ENCODE measurements at places on chromosomes 7 and 10. TPM values are rescaled to one million over a fixed set of nuclear protein-coding genes. Genes with fewer than 3 reads are reported as not detected.

IL6 gene
- total RNA-seq = 3.8 TPM

NEUROD6 gene
- not detected for total RNA-seq

TMEM236 gene
- total RNA-seq = 0.09 TPM

DNA sequence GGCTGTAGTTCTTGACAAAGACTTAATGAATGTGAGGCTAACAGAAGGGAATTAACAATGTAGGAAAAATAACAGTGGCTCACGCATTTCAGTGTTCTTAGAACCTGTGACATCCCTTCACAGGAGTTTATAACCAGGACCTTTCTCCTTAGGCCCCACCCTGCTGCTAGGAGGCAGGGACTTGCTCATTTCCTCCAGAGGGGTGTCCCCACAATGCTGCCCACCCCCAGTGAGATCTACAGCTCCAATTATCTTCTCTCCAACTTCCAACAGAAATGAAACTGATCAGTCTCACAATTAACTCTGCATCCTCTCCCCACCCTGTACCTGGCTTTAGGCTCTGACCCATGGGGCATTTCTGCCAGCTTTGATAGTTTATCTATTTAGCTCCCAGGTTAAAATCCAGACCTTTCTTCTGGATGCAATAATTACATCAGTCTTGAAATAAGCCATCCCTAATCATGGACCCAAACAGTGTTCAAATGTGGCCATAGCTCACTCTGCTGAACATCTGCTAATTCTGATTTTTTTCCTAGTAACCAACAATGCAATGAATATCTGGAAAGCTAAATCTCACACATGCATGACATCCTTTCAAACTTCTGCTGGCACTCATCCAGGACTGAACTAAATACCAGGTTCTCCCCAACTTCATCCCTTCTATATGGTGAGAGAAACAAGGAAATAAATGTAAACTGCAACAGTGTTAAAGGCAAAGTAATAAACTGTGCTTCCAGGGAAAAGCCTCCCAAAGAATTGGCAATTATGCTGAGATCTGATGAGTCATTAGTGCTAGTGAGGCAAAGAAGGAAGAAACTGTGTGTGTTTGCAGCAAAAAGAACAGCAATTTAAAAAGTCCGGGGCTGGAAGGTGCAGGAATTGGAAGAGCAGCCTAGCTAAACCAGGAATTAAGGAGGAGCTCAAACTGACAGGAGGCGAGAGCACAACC lies 64.6 kb downstream of the HERPUD2 start:
- peak; percentile 64 for DNase-seq

DNA sequence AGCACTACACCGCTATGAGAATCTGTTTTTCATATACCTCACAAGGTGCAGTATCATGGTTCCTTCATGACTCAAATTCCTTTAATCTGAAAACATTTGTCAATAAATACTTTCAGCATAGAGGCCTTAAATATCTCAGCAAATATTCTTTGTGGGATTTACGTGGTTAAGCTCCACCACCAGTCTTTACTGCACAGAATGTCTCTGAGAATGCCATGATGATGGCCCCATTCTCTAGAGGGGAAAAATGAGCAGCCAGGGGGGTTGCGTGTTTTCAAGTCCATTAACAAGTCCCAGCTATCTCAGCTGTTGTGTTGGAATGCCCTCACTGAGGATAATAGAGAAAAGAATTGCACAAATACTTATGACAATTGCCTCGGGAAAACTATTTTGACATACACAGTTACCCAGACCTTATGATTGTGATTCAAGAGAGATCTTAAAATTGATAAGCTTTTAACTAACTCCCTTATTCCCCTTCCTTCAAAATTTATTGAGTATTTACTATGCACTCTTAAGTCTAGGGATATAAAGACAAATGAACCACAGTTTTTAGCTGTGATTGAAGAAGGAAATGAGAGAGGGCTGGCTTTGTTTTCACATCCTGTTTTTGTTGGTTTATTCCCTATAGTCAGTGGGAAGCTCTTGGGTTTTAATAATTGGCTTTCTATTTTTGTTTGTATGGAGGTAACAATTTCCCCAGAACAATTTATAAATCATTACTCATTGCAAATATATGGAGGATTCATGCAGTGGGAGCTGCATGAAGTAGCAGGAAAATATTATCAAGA lies 176.5 kb upstream of the VWC2 start:
- DNase-seq = no peak

- DNase-seq = peak; percentile 12
Observed at GRCh38 chr7:98617051-98617959, at the start of gene NPTX2. Gene NPTX2 (plus strand): TSS chr7:98617285. CDS start chr7:98617462, 177 bp downstream.

DNA sequence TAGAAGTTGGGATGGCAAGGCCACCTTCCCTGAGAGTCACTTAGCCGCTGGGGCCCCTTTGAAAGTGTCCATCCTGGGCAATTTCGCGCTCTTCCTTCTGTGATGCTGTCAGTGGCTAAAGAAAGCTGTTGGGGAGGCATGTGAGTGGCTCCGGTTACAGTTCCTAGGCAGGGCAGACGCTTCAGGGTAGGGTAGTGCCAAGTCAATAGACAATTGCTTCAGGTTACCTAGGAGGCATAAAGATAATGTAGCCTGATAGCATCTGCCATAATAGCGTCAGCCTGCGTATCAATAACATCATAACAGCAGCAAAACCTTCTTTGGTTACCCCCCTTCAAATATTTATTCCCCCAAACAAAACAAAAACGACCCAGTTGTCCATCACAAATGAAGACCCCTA lies at the start of gene FAM107B:
FAM107B (minus strand) TSS at position 101 of the 400 bp plus-strand sequence. CDS start 234 bp downstream, outside the sequence.
- no peak for DNase-seq

GRCh38 chr7:171912-172515 lies 20.4 kb upstream of the FAM20C start:
- DNase-seq = no peak

DNA sequence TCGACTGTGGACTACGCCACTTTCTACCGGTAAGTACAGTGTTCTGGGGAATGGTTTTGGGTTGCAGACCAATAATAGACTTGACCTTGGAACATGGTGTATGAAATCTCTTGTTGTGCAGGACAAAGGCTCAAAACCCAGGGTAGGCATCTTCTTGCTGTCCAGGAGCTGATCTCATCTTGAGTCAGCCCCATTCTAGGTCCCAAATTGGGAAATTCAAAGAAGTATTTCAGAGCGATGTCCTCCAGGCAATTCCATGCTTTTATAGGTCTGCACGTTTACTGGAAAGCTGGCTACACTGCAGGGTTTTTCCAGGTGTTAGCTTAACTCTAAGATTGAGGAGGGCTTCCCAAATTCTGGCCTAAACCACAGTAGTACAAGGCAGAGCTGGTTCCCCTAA lies 180.7 kb downstream of the BMPER start:
- DNase-seq = no peak

DNA sequence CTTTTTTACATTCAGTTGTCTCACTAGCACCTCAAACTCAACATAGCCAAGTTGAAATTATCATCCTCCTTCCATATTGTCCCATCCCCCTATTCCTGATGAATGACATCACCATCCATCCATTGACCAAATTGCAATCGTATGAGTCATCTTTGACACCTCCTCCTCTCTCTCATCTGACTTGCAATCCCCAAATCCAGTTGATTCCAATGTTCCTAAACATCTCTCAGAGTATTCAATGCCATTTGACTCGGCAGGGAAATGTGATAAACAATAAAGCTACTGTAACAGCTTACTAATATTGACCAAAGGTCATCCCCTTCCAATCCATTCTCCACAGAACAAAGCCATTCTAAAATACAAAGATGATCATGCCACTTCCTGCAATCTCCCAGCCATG lies 1047.8 kb downstream of the NRG3 start:
- DNase-seq = no peak

DNA sequence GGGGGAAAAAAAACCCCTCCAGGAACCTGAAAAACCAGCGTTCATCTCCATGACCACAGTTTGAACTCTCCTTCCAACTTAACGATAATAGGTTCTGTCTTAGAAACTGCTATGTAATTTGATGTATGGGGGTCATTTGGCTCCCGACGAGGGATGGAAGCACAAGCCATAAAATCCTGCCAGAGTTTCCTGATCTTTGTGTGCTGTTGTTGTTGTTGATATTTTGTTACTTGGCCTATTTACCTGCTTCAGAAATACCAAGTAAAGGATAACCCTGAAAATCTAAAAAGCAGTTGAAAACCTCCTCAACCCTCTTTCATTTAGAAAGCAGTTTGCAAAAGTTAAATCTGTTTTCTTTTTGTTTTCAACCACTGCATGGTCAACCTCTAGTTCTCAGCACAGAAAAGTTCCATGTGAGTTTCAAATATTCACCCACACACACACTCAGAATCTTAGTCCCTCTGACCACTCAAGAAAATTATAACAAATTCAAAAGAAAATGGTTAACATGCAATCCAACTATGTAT lies 9.3 kb upstream of the HOXA2 start:
- no peak for DNase-seq

- DNase-seq = peak; percentile 49
Observed at GRCh38 chr7:77933394-77933793, 134.8 kb downstream of the PHTF2 start.

DNA sequence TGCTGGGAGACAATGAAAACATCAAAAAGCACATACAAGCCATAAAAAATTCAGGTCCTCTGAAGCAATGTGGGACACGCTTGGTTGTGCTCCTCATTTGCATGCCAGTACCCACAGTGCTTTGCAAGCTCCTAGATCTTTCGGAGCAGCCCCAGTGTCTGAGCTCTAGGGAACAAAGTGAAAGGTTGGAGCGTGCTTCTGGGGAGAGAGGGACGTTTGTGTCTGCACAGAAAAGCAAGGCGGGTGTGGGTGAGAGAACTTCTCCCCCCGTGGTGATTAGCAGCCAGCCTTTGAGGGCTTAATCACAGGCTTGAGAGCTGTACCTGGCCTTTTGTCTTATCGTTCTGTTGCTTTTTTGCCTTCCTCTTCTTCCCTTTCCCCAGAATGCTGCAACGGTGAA lies 76.7 kb upstream of the HABP2 start:
- peak; percentile 22 for DNase-seq

- DNase-seq = peak; percentile 37
Observed at GRCh38 chr7:6012355-6013104, 3.5 kb downstream of the AIMP2 start.

GRCh38 chr10:451021-451471 lies 238.4 kb downstream of the DIP2C start:
- no peak for DNase-seq

GRCh38 chr7:22418251-22419046 lies 61.5 kb upstream of the RAPGEF5 start:
- DNase-seq = no peak

All from fibroblast of the aortic adventitia (primary cell).